RWPE1 (cell line): ENCODE measurements at places on chromosomes 16 and 17.

DNA sequence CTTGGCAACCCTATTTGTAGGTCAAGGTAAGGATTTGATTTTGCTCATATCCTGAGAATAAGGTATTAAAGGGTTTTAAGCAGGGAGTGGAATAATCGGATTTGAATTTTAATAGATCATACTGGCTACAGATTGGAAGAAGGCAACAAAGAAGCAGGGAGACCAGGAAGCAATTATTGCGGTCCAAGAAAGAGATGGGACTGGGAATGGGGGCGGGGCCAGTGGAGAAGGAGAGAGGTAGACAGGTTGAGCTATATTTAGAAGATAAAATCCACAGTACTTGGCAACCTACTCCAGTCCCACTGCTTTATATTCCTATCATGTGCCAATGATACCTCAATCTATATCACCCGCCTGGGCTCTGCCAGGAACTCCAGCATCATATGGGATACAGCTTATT is 5.8 kb upstream of the NOL11 start:
- no peak for DNase-seq

DNA sequence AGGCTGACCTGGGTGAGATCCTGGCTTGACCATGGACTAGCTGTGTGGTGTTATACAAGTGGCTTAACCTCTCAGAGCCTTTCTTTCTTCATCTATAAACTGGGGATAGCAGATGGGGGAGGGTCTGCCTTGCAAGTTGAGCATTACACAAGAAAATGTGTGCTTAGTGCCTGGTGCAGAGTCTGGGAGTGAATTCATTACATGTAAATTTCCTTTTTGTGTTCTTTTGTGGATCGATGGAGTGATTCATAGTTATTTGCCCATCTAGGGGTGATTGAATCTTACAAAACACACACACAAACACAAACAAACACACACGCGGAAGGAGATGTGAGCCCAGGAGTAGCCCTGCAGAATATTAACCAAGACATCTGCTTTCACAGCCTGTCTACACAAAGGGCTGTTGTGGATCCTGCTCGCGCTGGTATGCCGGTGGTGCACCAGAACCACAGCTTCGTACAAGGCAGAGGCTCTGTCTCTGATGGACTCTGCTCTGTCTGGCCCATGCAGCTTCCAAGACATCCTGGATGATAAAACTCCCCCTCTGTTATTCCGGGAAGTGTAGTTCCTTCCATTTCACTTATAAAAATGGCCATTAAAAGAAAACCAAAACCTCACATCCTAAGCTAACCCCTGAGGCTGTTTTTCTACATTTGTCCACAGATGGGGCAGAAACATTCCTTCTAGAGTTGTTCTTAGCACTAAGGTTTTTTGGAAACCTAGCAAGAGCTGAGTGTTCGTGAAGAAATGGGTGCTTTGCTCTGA is 86.1 kb downstream of the UTP18 start:
- no peak for DNase-seq

- DNase-seq = no peak
Measured at GRCh38 chr17:79696610-79696982, 34.1 kb upstream of the ENPP7 start.

- no peak for DNase-seq
Measured at GRCh38 chr17:19311421-19312215, 50.9 kb downstream of the B9D1 start.

DNA sequence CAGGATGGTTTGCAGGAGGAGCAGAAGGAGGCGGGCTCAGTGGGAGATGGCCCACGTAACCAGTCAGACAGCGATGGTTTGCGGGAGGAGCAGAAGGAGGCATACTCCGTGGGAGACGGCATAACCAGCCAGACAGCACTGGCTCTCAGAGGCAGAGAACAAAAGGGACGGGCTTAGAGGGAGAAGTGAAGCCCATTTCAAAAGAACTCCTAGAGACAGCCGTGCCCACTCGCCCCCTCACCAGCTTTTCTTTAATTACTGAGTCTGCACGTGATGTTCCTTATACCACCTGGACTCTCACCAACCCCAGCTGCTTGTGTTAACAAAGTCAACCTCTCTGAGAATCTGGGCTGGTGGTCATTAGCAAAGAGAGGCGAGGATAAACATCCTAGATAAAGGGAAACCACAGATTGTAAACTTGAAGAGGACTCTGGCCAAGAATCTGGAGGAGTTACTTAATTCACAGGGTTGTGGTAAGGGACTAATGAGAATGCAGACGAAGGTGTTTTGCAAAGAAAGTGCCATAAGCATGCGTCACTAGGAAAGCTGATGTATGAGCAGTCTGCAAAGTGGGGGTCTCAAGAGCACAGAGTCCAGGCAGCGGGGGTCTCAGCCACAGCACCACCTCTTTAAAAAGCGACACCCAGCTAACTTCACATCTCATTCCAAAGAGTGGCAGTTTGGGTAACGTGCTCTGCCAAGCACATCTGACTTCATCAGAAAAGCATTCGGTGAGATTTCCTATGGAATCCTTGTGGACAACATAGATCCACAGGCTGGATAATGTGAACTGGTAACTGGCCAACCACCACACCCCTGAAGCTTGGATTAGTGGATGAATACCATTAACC is 51.7 kb downstream of the NXN start:
- peak; percentile 92 for DNase-seq

- DNase-seq = peak; percentile 34
Measured at GRCh38 chr17:35243561-35244340, 879 bp downstream of the SLFN5 start.

GRCh38 chr17:64786337-64786736 is 124.2 kb upstream of the SMURF2 start:
- peak; percentile 57 for DNase-seq

GRCh38 chr17:61409301-61410112 is 9.9 kb downstream of the TBX2 start:
- DNase-seq = peak; percentile 75

DNA sequence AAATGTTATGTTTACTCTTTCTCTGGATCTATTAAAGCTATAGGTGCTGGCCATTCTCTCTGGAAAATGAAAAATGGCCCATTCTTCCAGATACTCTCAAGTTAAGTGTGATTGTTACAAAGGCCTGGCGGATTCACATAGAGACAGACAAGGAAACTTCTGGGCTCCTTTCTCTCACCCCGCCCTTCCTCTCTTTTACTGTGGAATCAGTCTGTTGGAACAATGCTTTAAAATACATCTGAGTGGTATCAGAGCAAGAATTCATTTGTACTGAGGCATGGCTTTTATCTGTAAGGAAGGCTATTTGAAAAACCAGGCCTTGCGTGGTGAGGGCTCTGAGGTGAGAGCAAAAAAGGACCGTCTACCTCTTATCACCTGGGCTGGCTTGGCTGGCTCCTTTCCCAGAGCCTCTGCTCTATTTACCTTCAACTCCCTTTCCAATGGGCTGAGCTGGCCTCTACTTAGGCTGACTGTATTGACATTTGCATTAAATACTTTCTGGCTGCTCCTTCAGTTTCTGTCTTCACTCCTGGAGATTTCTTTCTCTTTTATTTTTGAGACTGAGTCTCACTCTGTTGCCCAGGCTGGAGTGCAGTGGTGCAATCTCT is 274.0 kb downstream of the PHKB start:
- DNase-seq = no peak

DNA sequence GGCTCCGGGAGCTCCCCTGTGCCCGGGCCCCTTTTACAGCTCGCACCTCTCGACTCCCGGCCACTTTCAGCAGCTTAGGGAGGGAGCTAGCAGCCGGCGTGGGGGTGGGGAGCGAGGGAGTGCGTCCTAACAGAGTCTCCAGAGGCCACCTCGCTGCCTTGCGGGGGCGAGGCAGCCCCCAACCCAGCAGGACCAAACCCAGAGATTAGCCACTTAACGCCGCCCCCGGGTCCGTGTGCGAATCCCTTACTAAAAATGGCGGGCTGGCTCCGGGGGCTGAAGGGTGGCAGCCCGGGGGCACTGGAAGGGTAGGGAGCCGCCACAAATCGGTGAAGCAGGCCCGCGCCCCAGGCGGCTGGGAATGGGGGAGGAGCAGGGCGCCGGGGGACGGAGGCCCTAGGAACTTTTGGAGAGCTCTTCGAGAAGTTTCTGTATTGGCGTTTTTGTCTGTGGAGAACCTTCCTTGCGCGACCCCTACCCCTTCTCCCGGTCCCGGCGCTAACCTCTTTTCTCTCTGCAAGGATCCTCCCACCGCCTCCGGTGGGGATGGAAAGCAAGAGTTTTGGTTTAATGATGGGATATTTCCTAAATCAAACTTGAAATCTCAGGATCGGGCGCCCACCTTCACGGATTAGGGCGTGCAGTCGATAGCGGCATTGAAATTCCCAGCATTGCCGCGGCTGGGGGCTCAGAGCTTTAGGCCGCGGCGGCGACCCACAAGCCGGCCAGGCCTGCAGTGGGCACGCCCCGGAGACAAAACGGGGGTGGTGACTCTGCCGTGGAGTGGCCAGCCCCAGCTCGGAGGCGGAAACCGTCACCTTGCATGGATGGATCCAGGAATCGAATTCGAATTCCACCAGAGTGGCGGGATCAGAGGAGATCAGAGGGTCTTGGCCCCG is 793 bp upstream of the IRX3 start:
- peak; percentile 23 for DNase-seq

- peak; percentile 55 for DNase-seq
Measured at GRCh38 chr16:87661561-87661960, 59.3 kb downstream of the JPH3 start.

DNA sequence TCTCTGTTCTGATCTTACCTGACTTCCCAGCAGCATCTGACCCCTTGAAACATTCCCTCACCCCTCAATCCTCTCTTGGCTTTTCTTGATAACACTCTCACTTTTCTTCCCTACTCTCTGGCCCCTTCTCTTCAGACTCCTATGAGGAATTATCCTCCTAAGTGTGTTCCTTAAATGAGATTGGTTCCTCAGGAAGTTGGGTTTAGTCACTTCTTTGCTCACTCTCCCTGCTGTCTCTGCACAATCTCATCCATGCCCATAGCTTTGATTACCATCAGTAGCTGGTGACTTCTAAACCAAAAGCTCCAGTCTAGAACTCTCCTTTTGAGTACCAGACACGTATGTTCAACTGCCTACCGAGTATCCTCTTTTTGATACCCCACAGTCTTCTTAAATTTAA is 13.0 kb downstream of the MED24 start:
- DNase-seq = no peak

DNA sequence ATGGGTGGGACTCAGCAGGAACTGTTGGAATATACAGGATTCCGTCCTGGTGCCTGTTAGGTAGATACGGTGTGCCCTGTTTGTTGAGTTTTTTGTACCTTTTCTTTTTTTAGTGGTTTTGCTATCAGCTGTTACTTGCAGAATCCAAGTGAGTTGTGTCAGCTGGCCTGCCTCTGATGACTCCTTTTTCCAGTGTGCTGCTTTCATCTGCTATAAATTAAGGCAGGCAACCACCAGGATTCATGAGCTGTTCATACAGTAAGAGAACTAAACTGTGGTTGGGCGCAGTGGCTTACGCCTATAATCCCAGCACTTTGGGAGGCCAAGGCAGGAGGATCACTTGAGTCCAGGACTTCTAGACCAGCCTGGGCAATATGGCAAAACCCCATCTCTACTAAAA is 79.9 kb downstream of the WNT3 start:
- no peak for DNase-seq

DNA sequence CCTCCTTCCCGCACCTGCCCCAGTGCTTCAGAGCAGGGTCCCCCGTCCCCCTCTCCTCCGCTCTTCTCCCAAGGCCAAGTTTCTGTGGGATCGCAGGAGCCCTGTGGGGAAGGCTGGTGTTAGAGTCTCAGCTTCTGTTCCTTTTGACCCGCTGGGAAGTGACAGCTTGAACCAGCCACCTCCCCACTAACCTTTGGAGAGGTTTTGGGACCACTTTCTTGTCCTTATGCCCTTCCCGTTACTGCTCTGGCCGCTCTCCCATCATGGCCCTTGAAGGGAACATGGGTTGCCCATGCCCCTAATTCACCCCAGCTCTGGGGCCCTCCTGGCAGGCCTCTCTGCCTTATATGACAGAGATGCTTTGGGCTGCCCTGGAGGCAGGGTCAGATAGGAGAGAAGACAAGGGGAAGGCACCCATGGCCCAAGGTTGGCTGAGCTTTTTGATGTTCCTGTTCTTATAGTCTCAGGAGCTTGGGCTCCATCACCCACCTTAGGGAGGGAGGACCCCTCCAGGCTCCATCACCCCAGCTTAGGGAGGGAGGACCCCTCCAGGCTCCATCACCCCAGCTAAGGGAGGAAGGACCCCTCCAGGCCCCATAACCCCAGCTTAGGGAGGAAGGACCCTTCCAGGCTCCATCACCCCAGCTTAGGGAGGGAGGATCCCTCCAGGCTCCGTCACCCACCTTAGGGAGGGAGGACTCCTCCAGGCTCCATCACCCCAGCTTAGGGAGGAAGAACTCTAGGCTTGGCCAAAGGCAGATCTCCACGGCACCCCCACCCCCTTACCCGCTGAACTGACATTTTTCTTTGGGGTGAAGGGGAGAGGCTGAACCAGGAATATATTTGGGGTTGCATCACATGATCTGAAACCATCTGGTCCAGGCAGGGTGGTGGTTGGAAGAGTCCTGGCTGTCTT is 45.0 kb downstream of the NT5M start:
- no peak for DNase-seq

DNA sequence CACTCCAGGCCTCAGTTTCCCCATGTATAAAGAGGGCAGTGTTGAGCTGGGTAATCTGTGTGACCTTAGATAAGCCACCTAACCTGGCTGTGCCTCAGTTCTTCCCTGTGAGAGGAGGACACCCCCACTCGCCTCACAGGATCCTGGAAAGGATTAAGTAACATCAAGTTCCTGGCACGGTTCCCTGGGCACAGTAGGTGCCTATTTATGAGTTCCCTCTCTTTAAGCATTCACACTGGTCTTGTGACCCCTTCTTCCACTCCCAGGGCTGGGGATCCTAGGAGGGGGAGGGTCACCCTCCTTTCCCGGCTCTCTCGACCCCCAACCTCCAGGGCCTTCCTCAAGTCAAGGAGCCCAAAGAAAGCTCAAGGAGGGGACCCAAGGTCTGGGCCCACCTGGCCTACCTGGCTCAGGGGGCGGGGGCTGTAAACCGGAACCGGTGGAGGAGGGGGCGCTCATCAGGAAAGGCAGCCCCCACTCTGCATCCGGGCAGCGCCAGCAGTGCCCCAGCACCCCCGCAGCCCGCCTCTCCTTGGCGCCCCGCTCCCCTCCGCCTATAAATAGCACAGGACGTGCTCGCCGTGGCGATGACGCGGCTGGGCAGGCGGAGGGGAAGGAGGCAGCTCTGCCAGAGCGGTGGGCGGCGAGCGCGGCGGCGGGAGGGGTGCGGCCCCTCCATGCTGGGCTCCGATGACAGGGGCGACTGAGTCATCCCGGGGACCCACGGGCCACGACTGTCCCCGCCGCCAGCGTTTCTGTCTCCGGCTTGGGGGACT is 9.4 kb downstream of the RPL19 start:
- DNase-seq = no peak

DNA sequence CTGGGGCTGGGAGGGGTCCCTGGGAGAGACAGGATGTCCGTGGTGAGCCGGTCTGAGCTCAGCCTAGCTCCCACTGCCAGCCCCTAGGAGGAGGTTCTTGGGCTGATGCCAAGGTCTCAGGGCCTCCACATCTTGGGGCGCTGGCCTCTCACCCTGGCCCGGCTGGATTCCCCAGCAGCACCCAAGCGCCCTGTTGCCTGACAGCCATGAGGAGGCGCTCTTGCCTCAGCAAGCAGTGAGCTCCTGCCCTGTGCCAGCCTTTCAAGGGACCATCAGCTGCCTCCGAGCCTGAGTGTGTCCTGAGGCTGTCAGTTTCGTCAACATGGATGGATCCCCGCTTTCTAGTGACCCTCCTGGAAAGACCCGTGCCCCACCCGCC is 234.9 kb upstream of the CIBAR2 start:
- no peak for DNase-seq
